ENCODE measurements at places on chromosomes 1 and 21.

DNA sequence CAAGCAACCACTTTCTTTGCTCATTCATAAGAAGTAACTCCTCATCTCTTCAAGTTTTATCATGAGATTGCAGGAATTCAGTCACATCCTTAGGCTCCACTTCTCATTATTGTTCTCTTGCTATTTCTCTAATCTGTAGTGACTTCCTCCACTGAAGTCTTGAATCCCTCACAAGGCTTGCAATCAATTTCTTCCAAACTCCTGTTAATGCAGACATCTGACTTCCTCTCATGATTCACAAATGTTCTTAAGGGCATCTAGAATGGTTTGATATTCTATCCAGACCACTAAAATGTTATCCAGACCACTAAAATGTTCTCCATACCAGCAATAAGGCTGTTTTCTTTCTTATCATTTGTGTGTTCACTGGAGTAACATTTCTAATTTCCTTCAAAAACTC, 528.1 kb downstream of the DPYD start:
- DNase-seq, result no peak

GRCh38 chr1:117796226-117796625, 133.2 kb downstream of the GDAP2 start:
- DNase-seq, result no peak

DNA sequence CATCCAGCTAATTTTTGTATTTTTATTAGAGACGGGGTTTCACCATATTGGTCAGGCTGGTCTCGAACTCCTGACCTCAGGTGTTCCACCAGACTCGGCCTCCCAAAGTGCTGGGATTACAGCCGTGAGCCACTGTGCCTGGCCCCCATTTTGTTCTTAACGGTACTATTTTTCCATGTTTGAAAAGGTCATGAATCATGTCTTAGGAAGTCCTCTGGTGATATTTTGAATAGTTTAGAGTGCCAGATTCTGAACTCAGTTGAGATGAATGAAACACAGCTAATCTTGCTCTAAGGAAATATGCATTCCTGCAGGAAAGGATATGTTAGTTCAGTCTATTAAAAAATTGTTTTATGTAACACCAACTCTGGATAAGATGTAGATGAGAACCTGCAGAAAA, 62.6 kb upstream of the ATP2B4 start:
- peak; percentile 25 for DNase-seq

DNA sequence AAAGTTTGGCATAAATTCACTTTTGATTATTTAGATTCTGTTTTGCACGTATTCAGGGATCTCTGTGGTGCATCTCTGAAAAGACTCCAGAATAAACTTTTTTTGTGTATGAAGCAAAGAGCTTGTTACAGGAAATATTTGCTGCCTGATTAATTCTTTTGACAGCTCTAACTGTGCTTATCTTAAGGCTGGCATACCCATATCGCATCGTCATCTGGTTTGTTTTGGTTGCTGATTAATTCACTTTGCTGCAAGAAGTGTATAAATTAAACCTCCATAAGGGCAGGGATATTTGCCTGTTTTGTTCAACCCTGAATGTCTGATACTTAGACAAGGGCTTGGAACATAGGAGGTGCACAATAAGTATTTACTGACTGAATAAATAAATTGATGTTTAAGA, 17.5 kb upstream of the DUSP10 start:
- no peak for DNase-seq

GRCh38 chr1:101004061-101004460, 21.5 kb downstream of the DPH5 start:
- DNase-seq, result peak; percentile 55

GRCh38 chr21:16069178-16070112, 339.7 kb downstream of the USP25 start:
- DNase-seq, result peak; percentile 47

- no peak for DNase-seq
These were observed 69.8 kb downstream of the COQ8A start for GRCh38 chr1:227009937-227010336.

- no peak for DNase-seq
These were observed 233.5 kb downstream of the PLPP3 start for GRCh38 chr1:56345831-56346230.

GRCh38 chr21:14273736-14274538, 58.0 kb downstream of the RBM11 start:
- DNase-seq, result no peak

DNA sequence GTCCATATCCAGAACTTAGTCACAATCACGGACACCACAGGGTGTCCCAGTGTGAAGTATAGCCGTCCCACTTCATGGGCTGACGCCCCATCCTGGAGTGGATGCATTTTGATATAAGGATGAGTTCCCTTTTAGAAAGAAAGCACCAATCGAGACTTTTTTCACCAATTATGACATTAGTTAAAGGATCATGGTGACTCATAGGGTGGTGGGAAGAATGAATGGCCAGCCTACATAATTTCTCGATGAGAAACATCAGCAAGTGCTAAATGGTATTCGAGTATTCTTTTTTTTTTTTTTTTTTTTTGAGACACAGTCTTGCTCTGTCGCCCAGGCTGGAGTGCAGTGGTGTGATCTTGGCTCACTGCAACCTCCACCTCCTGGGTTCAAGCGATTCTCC, 38.5 kb upstream of the USP1 start:
- peak; percentile 69 for DNase-seq

GRCh38 chr1:50209749-50210148, 101.0 kb downstream of the ELAVL4 start:
- no peak for DNase-seq

DNA sequence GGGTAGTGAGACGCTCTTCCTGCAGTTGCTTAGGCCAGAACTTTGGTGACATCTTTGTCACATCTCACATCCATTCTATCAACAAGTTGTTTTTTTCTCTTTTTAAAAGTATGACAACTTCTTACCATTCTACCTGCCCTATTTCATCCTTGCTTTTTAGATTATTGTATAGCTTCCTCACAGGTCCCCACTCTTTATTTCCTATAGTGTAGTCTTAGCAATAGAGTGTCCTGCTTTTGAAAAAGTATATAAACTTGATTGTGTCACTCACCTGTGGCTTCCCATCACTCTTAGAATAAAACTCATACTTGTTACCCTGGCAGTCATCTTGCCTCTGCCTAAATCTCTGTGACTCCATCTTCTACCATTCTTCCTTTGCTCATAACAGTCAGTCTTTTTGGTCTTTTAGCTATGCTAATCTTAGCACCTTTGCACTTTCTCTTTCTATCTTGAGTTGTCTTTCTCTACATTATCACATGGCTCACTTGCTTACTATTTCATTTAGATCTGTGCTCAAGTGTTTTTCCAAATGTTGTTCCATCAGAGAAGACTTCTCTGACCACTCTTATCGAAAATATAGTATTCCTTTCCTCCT, 9.5 kb downstream of the CDC73 start:
- DNase-seq, result no peak

GRCh38 chr1:163195728-163196448, 6.8 kb downstream of the RGS5 start:
- no peak for DNase-seq

DNA sequence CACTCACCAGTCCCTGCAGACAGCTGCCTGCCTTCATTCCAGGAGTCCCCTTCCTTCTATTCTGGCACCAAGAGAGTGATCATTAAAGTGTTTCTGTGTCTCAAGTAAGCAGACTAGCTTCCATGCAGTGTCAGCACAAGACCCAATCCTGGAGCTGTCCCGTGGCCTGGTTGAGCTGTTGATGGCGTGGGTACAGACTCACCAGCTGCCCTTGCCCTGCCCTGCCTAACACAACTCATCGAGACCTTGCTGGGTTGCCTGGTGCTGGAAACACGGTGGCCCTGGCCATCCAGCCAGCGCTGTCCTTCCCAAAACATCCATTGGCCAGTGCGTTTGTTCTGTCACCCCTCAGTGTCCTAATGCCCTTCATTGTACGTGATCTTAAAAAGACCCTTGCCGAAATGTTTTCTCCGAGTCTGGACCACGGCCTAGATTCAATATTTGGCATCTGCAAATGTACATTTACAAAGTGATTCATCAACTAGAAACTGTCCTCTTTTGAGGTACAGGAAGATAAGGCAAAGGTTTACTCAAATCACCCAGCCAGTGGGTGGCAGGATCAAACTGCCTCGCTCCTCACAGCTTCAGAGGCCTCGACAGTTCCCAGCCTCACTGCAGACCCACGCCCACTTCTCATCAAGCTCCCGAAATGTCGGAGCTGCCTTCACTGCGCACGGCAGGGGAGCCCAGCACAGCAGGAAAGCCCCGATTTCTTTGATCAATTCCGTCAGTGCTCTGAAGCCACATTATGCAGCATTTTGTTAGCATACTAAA, 494.2 kb downstream of the KIF26B start:
- no peak for DNase-seq

- no peak for DNase-seq
These were observed 5.5 kb downstream of the KIF26B start for GRCh38 chr1:245160288-245160687.

DNA sequence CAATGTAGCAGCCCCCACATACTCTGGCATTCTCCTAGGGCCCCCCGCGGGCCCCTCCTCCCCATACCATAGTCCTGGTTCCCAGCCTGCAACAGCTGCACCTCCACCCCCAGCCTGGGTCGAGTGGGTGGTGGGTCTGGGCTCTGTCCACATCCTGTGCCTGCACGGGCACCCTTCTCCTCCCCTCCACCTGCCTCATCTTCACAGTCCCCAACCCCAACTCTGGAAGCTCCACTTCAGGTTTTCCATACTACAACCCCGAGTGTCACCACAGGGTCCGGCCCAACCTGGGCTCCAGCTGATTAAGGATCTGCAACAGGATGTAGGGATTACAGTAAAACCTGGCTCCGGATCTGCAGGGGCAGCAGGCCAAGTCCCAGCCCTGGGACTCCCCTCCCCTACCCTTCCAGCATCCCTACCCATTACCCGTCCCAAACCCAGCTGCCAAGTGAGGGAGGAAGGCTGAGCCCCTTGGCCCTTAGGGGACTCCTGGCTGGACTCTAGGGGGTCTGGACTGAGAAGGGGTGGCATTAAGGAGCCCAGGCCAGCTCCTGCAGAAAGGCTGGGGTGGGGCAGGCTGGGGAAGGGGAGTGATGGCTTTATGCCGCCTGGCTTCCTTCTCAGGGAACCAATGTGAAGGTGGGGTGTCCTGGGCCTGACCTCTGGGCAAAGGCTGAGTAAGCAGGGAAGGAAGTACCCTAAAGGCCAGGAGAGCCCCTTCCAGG, 116.8 kb downstream of the CASZ1 start:
- DNase-seq, result peak; percentile 28

- DNase-seq, result peak; percentile 70
These were observed at the start of gene S100A10 for GRCh38 chr1:151993734-151994496. S100A10 (minus strand) TSS chr1:151993859; CDS start chr1:151986230, 7,629 bp downstream.

DNA sequence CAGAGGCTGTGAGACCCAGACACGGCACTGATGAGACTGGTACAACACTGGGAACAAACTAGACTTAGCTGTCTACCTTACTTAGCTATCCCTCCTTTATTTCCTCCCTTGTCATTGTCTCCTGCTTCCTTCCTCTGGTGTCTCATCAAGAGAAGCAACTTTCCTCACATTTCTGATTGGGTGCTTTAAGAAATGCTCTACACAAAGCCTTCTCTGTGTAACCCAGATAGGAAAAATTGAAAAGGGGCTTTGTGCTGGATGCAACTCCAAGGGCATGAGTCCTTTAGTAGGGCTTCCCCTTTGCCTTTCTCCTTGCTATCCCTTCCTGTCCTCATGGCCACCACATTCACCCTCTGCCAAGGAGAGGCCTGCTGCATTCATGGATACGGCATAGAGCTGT, 274.5 kb downstream of the VAV3 start:
- DNase-seq, result no peak

DNA sequence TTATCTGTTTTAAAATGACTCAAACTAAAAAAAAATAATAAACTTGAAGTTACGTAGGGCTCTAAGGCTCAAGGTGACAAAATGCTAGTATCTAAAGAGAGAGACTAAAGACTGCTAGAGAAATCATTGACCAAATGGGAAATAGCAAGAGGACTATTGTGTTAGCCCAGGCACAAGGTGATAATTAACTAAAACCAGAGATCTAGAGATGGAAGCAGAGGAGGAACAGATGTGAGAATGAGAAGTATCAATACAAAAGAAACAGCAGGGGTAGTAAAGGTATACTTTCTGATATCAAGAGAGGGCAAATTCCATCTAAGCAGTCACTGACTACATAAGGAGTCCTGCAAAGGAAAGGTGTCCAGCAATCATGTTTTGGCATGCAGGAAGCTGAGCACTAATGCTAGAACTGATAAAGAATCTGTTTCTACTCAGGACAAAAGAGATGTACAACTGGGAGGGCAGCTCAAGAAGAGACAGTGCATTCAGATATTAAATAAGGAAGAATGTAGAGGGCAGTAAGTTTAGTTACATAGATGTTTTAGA, 100.2 kb upstream of the GNG4 start:
- no peak for DNase-seq

DNA sequence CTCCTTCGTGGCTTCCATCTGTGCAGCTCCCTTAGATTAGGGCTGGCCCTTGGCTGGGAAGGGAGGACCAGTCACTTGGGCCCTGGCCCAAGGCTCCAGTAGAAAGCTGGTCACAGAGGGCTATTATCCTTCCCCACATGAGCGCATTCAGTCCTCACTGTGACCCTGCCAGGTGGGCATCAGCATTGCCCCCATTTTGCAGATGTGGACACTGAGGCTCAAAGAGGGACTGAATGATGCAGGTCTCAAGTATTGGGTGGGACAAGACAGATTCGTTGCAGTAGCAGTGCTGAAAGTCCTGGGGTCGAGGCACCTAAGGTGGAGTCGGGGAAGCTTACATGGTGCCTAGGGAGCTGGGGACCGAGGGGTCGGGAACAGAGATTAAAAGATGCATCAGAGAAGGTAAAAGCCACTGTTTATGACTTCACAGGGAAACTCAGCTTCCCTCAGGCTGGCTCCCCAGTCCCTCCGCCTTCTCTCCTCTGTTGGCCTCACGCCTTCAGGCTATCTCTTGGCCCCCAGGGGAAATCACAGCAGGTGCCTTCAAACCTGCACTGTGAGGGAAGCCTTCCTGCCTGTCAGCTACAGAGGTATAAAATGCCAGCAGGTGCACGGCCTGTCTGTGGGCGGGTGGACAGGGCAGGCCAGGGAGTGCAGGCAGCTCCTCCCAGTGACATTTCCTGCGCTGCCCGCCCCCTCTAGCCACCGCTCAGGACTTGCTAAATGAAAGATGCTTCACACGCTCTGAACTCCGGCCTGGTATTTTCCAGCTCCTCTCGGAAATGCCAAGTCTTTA, 178.4 kb downstream of the GRIK3 start:
- no peak for DNase-seq

- no peak for DNase-seq
These were observed 123.0 kb upstream of the TMPRSS2 start for GRCh38 chr21:41630917-41631316.

GRCh38 chr1:210817385-210818275, 316.3 kb downstream of the KCNH1 start:
- DNase-seq, result no peak

- DNase-seq, result no peak
These were observed 38.8 kb upstream of the SUCO start for GRCh38 chr1:172494166-172494565.

- peak; percentile 41 for DNase-seq
These were observed 5.5 kb upstream of the PIK3R3 start for GRCh38 chr1:46137916-46138315.
